ENCODE measurements at places on chromosomes 5 and 9.

DNA sequence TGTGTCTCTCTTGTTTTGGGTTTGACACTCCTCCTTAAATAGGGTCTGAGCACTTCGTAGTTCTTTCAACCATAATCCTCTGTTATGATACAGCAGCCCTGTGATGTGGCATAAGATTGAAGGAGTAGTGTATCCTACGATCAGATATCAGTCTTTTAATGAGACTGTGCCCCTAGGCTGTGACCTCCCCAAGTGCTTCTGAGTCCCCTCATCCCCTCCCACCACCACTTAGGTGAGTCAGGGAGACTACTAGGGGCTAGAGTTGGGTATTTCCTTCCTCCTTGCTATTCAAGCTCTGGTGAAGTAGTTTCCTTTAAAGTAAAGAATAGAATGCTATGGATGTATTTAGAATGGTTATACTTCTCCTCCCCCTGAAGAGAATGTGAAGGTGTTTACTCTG lies 637.2 kb upstream of the GRAMD2B start:
- no peak for DNase-seq

DNA sequence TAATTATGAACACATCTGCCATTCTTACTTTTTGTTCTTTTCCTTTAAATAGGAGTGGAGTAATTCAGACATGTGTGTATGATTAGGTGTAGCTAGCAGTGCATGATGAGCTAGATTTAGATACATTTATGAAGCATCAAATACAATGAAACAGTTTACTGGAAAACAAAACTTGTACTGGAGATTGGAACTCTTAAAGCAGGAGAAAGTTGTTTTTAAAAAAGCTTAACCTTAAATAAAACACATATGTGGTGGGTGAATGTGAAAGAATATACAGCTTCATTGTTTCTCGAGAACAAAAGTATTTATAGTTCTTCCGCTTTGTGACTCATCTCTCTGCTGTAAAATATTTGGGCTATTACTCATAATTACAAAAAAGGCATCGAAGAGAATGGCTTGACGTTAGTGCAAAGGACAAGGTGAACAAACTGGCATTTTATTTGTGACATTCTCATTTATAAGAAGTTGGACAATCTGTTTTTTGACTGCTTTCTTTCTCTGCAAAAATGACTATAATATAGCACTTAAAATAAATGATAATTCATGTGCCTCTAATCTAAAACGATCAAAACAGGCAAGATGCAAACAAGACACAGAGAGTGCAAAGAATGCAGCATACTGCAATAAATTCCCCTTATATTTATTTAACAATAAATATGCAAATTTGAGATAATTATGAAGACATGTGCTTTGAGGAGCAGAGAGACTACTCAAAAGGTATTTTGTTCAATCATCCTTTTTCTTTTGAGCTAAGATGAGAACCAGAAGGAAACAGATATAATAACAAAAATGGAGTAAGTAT lies 478.8 kb downstream of the CETN3 start:
- DNase-seq: no peak

GRCh38 chr9:96674906-96675538 lies 19.9 kb upstream of the PRXL2C start:
- no peak for DNase-seq

DNA sequence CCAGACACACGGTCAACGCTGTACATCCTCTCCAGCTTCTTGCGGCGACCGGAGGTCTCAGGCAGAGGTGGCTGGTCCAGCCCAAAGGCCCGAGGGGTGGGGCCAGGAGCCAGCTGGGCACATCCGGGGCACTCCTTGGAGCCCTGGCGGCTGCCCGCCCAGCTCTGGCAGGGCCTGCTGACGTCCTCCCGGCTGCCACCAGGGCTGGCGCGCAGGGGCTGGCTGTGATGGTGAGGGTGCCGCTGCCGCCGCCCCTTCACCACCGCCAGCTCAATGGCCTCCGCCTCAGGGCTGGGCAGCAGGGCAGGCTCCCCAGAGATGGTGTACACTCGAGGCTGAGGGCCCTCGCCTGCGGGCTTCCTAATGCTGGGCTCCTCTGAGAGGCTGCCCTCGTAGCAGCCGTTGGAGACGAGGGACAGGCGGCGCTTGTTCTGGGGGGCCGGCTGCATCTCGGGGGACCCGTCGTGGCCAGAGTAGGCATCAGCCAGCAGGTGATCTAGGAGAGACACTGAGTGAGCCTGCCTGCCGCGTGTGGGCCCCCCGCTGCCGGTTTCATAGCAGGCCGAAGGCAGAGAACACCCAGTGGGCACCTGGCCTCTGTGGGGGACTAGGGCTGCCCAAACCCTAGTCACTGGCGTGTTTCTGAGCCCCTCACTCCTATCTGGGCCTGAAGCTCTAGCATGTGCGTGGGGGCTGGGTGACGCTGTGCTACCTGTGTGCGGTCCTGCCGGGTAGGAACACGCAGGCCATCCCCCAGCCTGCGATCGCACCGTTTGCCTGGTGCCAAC lies 1.5 kb downstream of the NSMF start:
- DNase-seq: no peak

DNA sequence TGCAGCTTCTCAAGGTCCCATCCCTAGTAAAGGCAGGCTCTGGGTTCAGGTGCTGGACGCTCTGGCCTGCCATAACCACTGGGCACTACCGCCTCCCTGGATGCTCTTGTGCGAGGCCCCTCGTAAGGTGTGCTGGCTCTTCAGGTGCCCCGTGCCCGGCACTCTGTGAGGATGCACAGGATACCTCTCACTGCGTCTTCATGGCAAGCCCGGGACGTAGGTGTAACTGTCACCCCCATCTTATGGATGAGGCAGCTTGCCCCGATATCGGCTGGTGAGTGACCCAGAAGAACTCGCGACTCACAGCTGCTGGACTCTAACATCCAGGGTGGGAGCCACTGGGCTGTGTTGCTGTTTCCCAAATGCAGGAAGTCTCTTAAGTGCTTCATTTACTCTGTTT lies 79.0 kb downstream of the GTF3C4 start:
- no peak for DNase-seq

GRCh38 chr5:94674490-94675382 lies 56.3 kb downstream of the SLF1 start:
- DNase-seq: no peak

- no peak for DNase-seq
Observed at GRCh38 chr5:123611406-123611709, 99.4 kb downstream of the CSNK1G3 start.

DNA sequence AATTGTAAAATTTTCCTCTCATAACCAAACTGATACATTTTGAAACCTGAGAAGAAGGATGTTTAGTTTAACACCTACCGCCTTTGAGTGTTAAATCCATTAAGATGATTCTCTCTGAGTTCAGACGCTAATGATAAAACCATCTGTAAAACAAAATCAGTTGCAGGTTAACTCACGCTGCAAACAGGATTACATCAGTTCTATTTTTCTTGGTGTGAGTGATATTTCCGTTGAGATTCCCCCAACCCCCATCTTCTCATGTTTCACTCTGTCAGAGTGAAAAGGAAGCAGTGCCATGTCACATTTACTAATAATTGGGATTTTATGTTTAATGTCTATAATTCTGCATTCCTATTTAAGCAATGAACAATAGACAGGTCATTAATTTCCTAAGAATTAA lies 146.5 kb downstream of the FANCC start:
- DNase-seq: no peak

- DNase-seq: no peak
Observed at GRCh38 chr9:104808035-104808614, 44.2 kb downstream of the NIPSNAP3B start.

DNA sequence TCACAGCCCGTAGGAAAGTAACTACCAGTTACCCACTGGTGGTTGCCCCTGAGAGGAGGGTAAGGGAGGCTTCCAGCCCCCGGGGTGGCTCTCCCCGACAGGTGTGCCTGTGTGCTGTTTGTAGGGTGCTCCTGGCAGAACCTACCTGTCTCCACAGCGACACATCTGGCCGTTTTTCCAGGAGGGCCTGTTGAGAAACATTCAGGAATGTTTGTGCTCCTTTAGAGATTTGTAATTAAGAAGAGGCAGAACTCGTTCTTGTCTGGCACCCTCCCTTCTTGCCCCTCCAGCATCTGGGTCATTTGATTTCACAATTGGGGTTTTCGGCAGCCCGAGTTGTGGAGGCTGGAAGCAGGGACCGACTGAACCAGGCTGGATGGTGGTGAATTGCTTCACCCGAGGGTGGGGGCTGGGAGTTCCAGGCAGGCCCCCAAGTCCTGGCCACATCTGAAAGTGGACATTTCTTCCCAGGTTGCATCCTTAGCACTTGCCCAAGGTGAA lies 74.2 kb downstream of the WWC1 start:
- peak; percentile 6 for DNase-seq

DNA sequence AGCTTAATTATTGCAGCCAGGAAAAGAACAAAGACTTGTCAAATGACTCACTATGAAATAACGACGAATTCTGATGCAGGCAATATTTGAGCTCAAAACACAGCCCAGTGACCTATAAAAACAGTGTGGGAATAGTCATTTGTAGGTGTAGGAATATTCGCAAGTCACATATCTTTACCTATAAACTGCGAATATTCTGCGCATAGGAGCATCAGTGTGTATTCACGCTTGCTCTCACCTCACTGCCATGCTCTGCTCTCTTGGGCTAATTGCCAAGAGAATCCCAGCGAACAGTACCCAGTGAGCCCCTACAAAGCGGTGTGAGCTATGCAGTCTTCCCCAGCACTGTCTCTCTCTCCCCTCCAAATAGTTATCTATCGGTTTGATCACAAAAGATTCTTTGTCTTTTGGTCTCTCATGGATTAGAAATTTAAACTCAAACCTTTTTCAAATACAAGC lies 74.2 kb downstream of the ST8SIA4 start:
- DNase-seq: no peak

- DNase-seq: no peak
Observed at GRCh38 chr5:73856997-73857396, 231.0 kb downstream of the ARHGEF28 start.

GRCh38 chr5:178439493-178440180 lies 150.6 kb downstream of the COL23A1 start:
- no peak for DNase-seq

GRCh38 chr9:17926246-17926645 lies 347.4 kb downstream of the SH3GL2 start:
- DNase-seq: no peak

DNA sequence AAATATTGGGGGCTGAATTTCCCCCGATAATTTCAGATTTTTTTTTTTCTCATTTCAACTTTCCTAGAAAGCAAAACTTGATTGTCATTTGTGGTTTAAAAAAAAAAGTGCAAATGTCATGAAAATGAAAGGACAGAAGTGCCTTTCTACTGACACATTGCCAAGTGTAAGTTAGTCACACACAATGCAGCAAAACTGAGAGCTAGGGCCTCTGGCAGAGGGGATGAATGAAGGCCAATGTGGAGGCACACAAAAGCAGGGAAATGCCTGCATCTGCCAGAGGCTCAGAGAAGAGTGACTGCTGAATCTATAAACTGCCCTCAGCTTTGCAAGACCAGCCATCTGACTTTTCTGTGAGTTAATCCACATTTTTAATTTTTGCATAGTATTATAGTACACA lies 6.8 kb upstream of the IFNA5 start:
- no peak for DNase-seq

- no peak for DNase-seq
Observed at GRCh38 chr9:70107558-70107957, 63.9 kb downstream of the MAMDC2 start.

DNA sequence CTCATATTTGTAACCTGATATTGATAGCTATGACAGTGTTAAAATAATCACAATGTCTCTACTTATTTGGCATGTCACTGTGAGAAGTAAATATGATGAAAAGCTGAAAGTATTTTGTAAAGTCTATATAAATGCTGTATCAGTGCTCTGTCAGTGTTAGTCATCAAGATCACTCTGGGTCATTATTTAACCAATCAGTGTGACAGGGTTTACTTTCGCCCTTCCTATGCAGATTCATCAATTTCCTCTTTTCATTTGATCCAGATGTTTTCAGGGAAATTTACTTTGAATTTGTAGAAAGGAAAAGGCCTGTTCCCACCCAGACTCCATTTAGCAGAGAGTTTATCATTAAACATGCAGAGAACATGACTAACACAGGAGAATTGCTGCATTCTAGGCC lies 9.9 kb upstream of the PCSK5 start:
- no peak for DNase-seq

DNA sequence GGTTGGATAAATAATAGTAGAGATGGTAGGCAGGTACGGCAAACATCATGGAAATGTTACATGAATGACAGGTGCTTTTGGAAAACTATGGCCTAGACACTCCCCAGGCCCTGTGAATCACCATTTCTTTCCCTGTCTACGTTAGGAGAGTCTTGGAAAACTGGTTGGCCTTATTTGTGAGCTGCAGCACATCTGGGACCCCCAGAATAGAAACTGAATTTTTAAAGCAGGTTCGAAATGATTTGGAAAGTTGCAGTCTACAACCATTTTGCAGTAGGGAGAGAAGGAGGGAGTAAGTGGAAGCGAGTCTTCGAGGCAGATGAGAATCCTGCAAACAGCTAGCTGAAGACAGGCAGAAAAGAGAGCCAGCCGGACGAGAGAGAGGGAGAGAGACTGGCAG lies 13.0 kb downstream of the C1QTNF2 start:
- no peak for DNase-seq

DNA sequence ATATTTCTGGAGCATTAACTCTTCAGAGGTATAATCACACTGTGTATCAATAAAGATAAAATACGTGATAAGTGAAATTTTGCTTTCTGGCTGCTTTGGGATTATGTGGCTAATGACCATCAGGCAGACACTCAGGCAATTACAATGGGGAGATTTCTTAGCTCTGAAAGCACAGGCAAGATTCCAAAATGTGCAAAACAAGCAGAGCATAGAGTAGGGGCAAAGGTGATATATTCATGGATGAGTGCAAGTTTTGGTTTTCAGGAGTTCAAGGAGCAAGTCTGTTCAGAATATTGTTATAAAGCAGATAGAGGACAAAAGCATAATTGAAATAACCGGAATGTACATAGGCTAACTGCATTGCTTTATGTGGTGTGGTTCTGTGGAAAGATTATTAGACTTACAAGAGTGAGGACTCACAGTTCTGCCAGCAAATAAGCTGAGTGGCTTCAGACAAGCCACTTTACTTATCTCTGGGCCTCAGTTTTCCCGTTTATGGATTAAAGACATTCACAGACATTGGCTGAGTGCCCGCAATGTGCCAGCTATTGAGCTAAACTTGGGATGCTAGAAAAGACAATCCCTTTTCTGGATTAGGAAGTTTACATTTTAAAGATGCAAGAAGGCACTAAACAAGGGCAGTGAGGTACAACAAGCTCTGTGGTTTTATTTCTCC lies 945.6 kb upstream of the ARRDC3 start:
- no peak for DNase-seq

- no peak for DNase-seq
Observed at GRCh38 chr9:26955222-26955903, 849 bp upstream of the IFT74 start.

- DNase-seq: no peak
Observed at GRCh38 chr5:58499941-58500340, 8.7 kb downstream of the GAPT start.

DNA sequence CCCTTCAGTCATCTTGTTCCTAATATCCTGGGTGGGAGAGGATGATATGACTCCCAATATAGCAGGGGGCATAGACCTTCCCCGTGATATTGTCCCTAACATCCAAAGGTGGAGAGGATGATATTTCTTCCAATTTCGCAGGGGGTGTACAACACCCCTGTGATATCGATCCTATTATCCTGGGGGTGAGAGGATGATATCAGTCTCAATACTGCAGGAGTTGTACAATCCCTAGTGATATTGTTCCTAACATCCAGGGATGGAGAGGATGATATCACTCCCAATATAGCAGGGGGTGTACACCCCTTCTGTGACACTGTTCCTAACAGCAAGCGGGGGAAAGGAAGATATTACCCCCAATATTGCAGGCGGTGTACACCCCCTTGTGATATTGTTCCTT lies 122.6 kb downstream of the TMEM38B start:
- no peak for DNase-seq

Data from endothelial cell (in vitro differentiated cells).